ENCODE measurements at places on chromosomes 3 and 15. TPM values are rescaled to one million over a fixed set of nuclear protein-coding genes. Genes with fewer than 3 reads are reported as not detected.

The AMIGO3 gene
- 0.94 TPM for polyA plus RNA-seq

- no peak for DNase-seq
Measured at GRCh38 chr15:99564221-99565048, 1.3 kb upstream of the MEF2A start.

The CCNB2 gene
- 0.12 TPM for polyA plus RNA-seq

DNA sequence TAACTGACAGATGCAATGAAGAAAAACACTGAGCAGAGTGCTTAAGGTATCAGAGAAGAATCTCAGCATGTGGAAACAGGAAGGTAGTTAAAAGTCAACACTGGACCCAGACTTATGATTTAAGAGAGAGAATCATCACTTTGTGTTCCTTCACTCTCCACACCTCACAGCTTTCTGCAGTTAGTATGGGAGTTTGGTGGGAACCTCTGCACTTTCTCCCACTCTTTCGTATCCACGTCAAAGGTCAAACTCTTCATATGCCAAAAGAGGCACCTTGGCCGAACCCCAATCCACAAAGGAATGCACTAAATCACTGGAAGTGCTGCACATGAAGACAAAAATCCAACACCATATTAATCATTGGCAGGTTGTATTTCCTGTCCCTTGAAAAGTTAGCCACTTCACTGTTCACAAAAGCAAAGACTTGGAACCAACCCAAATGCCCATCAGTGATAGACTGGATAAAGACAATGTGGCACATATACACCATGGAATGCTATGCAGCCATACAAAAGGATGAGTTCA is 361.2 kb downstream of the MAGI1 start:
- no peak for DNase-seq

GRCh38 chr15:57133127-57133968 is 214.9 kb downstream of the TCF12 start:
- DNase-seq: peak; percentile 50

GRCh38 chr3:10417847-10418246 is 87.5 kb downstream of the ATP2B2 start:
- DNase-seq: no peak

DNA sequence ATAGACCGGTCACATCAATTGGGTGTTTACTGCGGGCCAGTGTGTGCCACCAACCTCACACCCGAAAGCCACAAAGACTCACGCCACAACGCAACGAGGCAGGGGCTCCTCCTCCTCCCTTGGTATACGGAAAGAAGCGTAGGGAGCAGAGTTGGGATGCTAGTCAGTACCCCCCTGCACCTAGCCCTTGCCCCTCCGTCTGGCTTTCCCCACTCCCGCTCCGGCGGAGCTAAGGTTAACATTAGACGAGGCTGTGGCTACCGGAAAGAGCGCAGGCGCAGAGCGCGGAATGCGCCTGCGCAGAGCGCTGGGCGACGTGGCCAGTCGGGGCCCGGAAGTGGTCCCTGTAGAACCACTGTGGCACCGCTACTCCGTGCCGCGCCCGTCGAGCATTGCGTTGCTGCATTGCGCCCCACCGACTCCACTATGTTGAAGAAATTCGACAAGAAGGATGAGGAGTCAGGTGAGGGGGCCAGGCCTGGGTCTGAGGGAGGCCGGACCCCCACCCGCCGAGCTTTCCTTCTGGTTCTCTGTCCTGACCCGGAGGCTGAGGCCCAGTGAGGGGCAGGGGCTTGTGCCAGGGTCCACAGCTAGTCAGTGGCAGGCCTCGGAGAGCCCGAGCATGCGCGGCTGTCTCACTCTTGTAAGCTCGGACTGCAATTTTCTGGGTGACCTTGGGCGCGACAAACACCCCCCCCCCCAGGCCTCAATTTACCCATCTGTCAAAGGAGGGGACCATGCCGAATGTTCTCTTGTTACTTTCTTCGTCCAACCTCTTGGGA is at the start of gene COPG1:
Gene COPG1, plus strand, starts transcription at position 323 of the 782 bp plus-strand sequence. Its CDS starts 104 bp downstream, at position 427.
- peak; percentile 94 for DNase-seq

DNA sequence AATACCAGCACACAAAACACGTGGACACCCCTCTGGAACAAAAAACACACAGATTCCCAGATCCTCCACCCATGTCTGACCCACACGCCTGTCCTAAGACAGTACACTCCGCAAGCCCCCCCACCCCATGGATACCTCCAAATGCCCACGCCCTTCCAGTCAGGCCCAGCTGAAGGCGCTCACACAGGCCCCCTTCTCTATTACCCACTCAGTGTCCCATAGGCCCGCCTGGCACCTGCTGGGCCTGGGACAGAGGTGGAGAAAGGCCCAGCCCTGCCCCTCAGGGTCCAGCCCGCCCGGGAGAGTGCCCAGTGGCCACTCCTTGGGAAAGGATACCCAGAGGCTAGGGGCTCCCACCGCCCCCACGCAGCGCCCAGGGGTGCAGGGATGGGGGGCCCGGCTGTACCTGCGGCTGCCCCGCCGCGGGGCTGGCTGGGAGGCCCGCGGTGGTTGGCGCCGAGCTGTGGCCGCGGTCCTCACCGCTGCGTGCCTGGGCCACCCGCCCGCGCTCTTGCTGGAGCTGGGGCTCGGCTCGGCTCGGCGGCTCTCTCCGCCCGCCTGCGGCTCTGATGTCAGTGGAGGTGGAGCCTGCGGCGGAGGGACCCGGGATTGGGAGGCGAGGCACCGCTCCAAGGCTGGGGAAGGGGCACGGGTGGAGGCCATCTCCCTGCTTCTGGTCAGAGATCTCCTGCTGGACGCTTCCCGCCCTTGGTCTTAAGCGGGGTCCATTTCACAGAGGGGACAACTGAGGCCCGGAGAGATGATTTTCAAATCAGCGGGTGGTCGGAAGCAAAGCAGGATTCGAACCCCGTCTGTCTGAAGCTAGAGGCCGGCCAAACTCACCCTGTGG is at the start of gene CAMK1:
Gene CAMK1, minus strand, starts transcription at position 522 of the 850 bp plus-strand sequence. CDS start 2,198 bp downstream, outside the sequence.
- peak; percentile 85 for DNase-seq

- no peak for DNase-seq
Measured at GRCh38 chr15:68423359-68424296, 8.3 kb downstream of the ITGA11 start.

GRCh38 chr3:34957677-34958076 is 681.6 kb upstream of the ARPP21 start:
- DNase-seq: no peak

DNA sequence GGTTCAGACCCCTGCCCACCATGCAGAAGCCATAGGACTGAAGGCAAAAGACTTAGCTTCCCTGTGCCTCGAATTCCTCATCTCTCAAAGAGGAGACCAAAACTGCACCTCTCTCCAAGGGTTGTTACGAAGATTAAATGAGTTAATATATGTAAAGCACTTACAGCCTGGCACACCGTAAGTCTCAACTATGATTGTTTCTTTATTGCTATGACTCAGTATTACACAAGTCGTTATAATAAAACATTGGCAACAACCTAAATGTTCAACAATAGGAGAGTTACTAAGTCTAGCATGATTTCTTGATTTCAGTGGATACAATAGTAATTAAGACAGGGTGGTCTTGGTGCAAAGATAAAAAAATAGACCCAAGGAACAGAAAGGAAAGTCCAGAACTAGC is 19.6 kb upstream of the FGD5 start:
- no peak for DNase-seq

The RETNLB gene
- not detected for polyA plus RNA-seq

GRCh38 chr3:134381076-134381475 is 6.8 kb upstream of the AMOTL2 start:
- no peak for DNase-seq

The APOD gene
- polyA plus RNA-seq: 629 TPM

- DNase-seq: no peak
Measured at GRCh38 chr15:55775316-55775715, 32.4 kb upstream of the PRTG start.

The TPRA1 gene
- polyA plus RNA-seq: 25.3 TPM

GRCh38 chr3:82355228-82355627 is 593.8 kb upstream of the GBE1 start:
- no peak for DNase-seq

DNA sequence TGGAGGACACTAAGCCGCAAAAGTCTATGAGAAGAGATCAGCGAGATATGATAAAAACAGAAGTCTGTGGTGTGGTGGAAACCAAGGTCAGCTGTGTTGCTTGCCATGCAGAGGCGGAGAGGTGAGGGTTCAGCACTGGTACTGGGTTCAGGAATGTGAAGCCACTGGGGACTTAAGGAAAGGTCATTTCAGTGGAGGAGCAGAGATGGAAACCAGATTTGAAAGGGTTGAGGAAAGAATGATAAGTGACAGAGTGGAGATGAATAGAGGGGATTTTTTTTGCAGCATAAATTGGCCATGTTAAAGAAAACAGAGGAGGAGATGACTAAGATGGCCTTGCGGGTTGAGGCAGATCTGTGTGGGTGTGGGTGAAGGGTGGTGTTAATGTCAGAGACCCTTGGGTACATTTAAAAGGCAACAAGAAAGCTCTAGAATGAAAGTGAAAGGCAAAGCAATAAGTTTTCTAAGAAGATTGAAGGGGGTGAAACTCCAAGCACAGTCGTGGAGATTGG is 265.5 kb downstream of the ADAMTSL3 start:
- DNase-seq: no peak

GRCh38 chr3:94481226-94481898 is 418.5 kb downstream of the NSUN3 start:
- DNase-seq: no peak

The STAB1 gene
- 15.9 TPM for polyA plus RNA-seq

The OCA2 gene
- polyA plus RNA-seq: not detected

DNA sequence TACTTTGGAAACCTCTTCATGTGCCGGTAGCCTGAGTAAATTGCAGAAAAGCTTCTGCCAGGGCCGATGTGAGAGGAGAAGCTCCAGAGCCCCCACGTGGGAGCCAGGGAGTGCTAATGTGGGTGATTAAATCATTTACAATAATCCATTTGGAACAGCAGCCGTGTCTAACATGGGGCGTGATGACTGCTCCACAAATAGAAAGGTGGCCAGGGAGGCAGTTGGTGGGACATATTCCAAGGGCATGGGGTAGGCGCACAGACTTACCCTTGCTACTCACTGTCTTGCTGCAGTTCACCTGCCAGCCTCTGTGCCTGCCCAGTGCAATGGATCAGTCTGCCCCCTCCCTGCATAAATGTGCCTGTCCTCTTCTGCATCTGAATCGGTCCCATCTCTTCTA is 39.3 kb upstream of the INSYN1 start:
- DNase-seq: peak; percentile 82

DNA sequence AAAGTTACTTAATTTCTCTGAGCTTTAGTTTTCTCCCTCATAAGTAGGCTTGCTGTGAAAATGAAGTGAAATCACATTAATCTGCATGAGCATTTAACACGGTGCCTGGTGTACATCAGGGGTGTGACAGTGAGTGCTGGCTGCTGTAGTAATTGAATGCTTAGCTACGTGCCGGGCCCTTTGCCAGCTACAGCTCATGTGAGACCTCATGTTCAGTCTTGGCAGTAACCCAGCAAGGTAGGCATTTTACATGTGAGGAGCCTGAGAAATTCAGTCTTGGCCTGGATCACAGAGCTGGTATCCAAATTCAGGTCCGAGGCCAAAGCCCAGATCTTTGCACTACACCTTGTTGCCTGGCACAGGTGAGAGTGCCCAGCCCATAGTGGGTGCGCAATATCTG is 9.1 kb downstream of the GHRL start:
- no peak for DNase-seq

The CHL1 gene
- polyA plus RNA-seq: 0.43 TPM

The FURIN gene
- 37.6 TPM for polyA plus RNA-seq

The SEMA4B gene
- 1.8 TPM for polyA plus RNA-seq

DNA sequence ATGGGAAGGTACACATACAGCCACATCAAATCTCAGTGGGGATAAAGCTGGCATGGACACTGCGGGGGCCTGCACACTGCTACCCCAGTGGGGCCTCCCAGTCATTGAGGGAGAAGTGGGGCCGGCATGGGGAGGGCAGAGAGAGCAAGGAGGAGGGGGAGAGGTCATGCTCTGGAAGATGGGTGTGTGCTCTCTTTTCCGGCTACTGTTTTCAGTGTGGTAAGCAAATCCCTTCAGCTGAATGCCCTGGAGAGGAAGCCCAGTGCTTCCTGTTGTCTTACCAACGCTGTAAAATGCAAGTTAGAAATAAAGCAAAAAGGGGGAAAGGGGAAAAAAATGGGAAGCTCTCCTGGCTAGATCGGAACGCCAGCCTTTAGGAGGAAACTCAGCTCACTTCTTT is 30.8 kb downstream of the NRROS start:
- DNase-seq: no peak

- no peak for DNase-seq
Measured at GRCh38 chr3:33217866-33218445, 654 bp downstream of the SUSD5 start.

The RARRES1 gene
- 6.2 TPM for polyA plus RNA-seq

The PAK6 gene
- 0.47 TPM for polyA plus RNA-seq

GRCh38 chr15:78790027-78790426 is 21.2 kb downstream of the ADAMTS7 start:
- no peak for DNase-seq

The SNTN gene
- not detected for polyA plus RNA-seq

- no peak for DNase-seq
Measured at GRCh38 chr3:122530164-122530563, 15.4 kb upstream of the KPNA1 start.

DNA sequence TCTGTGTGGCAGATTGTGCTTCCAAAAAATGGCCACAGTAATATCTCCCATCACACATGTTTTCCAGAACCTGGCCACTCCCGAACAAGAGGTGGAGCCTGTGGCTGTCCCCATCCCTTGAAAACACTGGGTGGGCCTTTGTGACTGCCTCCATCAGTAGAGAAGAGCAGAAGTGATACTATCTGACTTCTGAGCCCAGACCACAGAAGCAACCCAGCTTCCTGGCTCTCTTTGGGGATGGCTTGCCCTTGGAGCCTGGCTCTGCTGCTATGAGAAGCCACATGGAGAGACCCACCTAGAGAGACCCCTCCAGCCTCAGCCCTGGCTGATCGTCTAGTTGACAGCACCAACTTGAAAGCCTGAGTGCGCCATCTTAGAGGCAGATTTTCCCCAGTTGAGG is 39.8 kb upstream of the CMTM8 start:
- no peak for DNase-seq

- no peak for DNase-seq
Measured at GRCh38 chr3:31246293-31247062, 286.2 kb upstream of the STT3B start.

- DNase-seq: no peak
Measured at GRCh38 chr3:184180165-184180564, 5.5 kb downstream of the AP2M1 start.

The MB21D2 gene
- 0.76 TPM for polyA plus RNA-seq

The SEMA6D gene
- 1.1 TPM for polyA plus RNA-seq

The CSPG5 gene
- 0.25 TPM for polyA plus RNA-seq

- DNase-seq: peak; percentile 21
Measured at GRCh38 chr3:69819282-69819681, 80.0 kb downstream of the MITF start.

The PLSCR2 gene
- polyA plus RNA-seq: not detected

DNA sequence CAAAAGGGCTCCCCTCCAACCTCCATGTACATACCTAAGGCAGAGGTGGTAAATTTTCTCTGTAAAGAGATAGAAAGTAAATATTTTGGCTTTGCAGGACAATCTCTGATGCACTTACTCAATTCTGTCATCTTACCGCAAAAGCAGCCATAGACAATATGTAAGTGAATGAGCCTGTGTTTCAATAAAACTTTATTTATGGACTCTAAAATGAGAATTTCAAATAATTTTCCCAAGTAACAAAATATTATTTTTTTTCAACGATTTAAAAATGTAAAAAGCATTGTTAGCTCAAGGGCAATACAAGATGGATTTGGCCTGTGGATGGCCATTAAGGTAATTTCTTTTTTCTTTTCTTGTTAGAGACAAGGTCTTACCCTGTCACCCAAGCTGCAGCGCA is 44.7 kb downstream of the SHQ1 start:
- DNase-seq: no peak

The GDPGP1 gene
- polyA plus RNA-seq: 3.1 TPM

Data from psoas muscle (tissue), 8 donors.